Stimulated activated CD4-positive, alpha-beta T cell treated with anti-CD3 and anti-CD28 coated beads, TNF-alpha, amount 100 ng/mL, for 1 hour (primary cell): ENCODE measurements at places on chromosomes 4 and X.

DNA sequence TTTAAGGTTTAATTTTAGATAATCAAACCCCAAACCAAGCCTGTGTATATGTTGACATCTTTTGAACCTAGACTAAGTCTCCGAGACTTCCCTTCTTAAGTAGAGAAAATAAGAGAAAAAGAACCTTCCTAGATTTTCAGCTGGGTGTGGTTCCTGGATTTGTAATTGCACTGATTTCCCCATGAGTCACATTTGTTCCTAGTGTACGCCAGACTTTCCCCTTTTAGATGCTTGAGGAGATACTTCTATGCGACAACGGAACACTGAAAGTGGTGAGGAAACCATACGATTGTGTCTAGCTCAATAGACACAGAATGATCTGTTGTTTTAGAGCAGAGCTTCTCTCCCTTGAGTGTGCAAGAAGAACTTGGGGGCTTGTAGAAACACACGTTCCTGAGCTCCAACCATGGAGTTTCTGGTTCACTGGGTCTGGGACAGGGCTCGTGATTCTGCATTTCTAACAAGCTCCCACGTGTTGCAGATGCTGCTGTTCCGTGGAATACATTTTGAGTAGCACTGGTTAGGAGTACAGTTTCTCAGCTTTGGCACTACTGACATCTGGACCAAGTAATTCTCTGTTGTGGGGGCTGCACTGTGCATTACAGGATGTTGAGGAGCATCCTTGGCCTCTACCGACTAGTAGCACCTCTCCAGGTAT is 87.1 kb downstream of the AMELX start:
- DNase-seq, result no peak

DNA sequence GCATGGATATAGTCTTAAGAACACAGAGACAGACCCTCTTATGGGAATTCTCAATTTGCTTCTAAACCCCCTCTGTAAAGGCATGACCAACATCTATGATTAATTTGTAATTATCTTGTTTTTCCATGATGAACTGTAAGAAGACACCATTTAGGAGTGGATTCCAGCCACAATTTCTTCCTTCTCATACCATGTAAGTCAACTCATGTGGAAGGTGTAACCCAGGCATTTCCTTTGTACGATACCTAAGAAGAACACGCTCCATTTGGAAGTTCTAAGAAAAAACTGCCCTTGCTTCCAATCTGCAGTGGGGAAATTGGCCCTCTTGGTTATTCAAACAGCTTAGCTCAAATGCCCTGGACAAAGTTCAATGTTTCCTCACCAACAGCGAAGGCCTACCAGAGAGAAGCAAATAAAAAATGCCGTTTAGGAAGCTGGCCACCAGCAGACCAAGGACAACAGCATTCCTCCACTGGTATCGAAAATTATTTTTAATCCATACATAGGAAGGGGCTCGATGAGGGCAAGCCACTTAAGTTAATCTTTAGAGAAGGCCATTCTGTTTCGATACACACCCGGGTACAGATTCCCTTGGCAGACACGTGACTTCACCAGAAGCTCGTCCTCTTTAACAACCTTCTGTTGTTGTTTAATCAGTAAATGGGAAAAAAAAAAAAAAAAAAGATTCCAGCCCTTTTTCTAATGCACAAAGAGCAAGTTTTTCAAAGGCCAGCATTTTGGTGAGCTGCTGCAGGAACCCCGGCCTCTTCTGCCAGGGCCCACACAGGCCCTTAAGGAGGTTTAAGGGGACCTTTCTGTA is 2.6 kb downstream of the DHRSX start:
- DNase-seq, result no peak

- DNase-seq, result no peak
These were observed 21.4 kb downstream of the GAB3 start for GRCh38 chrX:154729439-154729838.

GRCh38 chrX:13014111-13015096 is 30.0 kb downstream of the FAM9C start:
- no peak for DNase-seq

DNA sequence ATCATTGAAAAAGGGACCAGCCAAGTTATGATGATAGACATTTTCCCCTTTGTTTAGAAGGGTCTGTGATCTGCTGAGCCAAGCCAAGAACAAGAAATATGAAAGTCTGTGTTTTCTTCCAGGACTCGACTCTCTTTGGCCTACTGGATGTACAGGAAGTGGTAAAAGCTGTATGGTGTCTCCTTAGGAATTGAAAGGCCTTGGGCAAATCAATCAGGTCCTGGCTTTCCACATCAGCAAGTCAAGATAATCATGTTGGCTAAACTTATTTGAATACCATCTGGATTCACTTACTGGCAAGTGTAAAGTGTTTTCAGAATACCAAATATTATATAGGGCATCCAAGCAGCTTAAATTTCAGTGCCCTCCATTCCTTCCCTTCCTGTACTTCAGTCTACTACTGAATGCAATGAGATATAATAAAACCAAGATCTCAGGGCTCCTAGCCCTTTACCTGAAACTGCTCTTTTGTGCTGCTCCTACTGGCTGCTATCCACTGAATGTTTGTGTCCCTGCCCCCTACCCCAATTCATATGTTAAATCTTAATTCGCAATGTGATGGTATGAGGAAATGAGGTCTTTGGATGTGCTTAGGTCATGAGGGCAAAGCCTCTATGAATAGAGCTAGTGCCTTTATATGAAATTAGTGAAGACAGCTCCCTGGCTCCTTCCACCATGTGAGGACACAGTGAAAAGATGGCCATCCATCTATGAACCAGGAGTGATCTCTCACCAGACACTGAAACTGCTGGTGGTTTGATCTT is 578.0 kb downstream of the SPRY1 start:
- DNase-seq, result no peak

- DNase-seq, result no peak
These were observed at the start of gene POU4F2 for GRCh38 chr4:146638786-146639505. Gene POU4F2, plus strand, starts transcription at chr4:146638893. Its CDS starts 248 bp downstream, at chr4:146639141.

- no peak for DNase-seq
These were observed 172.4 kb downstream of the TLL1 start for GRCh38 chr4:166045457-166045856.

- DNase-seq, result no peak
These were observed 109.0 kb upstream of the MAMLD1 start for GRCh38 chrX:150253959-150254620.

GRCh38 chr4:100823066-100823992 is 305.5 kb upstream of the EMCN start:
- no peak for DNase-seq

DNA sequence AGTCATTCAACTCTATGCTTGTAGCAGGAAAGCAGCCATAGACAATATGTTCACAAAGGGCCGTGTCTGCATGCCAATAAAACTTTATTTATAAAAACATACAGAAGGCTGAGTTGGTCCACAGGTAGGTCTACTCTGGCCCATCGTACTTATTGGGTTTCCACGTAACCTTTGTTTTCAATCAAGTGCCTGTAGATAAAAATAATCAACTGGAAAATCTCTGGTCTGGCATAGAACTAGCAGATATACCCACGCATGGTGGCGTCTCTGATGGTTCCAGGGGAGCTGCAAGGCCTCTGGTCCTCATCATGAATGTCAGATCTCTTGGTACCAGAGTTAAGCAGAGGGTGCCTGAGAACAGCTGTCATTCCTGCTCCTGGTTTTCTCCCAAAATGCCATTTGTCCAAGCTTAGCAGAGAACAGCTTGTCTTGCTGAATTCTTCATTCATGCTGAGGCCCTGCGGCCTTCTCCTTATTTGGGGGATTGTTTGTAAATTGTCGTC is 31.4 kb upstream of the JAKMIP1 start:
- no peak for DNase-seq

- DNase-seq, result no peak
These were observed 58.9 kb downstream of the ARX start for GRCh38 chrX:24956828-24957227.
